ENCODE measurements at places on chromosomes 6 and 20. TPM values are rescaled to one million over a fixed set of nuclear protein-coding genes. Genes with fewer than 3 reads are reported as not detected.

KCNQ2 gene
- total RNA-seq: 0.37 TPM

POPDC3 gene
- total RNA-seq: 21.1 TPM

MROH8 gene
- total RNA-seq: 1.1 TPM

PTGIS gene
- 0.02 TPM for total RNA-seq

SEL1L2 gene
- not detected for total RNA-seq

KIF25 gene
- total RNA-seq: not detected

OR2H2 gene
- total RNA-seq: not detected

TFEB gene
- total RNA-seq: 11.7 TPM

CYB5R4 gene
- total RNA-seq: 21.3 TPM

PRDM1 gene
- total RNA-seq: 5.5 TPM

CST2 gene
- total RNA-seq: 1.1 TPM

EPHA7 gene
- total RNA-seq: 0.03 TPM

RBPJL gene
- not detected for total RNA-seq

TREM2 gene
- not detected for total RNA-seq

GSTA2 gene
- total RNA-seq: not detected

MAN1A1 gene
- 0.05 TPM for total RNA-seq

GINS1 gene
- total RNA-seq: 33.5 TPM

SLC23A2 gene
- 12.5 TPM for total RNA-seq

WDR27 gene
- total RNA-seq: 10.9 TPM
